Chondrocyte (in vitro differentiated cells): ENCODE measurements at places on chromosomes 13 and 19. TPM values are rescaled to one million over a fixed set of nuclear protein-coding genes. Genes with fewer than 3 reads are reported as not detected.

The TRIM28 gene
- 215 to 286 TPM (median 228 TPM) in 3 replicates for total RNA-seq

- H3K27ac ChIP-seq: peak overlapping the region; percentile 76
- no peak for DNase-seq
- peaks cover 43% of the 10 kb centered on the region for H3K4me1 ChIP-seq
- no peak overlapping the region for H3K4me3 ChIP-seq
- H3K36me3 ChIP-seq: peaks cover 4% of the 10 kb centered on the region
These were observed 150.4 kb downstream of the PDS5B start for GRCh38 chr13:32736648-32737047.

DNA sequence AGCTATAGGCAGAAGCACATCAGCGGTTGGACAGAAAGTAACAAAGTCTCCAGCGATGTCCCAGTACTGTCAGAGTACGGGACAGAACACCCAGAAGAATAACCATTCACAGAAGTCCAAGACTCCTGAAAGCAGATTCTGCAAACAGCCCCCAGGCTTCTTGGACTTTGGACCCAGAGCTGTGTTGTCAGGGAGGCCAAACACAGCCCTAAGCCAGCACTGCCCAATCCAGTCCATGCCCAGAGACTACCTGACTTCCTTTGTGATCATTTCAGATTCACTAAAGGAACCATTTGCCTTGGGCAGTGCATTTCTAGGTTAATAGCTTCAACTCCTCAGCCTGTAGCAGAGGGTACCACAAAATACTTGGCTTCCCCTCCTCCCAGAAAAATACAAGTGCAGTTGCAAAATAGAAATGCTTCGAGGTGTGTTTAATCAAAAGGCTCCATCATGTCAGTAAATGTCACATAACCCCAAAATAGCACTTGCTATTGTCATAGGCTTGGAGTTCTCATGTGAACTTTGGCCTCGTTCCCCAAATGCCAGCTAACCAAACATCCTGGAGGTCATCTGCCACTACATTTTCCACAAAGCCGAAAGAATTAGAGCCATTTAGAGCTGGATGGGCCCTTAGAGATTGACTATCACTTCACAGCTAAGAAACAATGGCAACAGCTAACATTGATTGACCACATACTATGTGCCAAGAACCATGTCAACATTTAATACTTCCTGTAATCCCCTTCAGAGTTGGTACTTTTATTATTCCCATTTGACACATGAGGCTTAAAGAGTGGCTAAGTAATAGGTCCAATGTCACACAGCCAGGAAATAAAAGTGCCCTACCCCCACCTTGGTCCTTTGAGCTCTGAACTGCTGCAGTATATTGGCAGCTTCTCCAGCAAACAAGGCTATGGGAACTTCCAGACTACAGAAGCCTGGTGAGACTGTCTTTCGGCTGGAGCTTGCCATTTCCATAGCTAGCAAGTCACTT, 329.9 kb downstream of the FOXO1 start:
- no peaks in the 10 kb centered on the region for H3K36me3 ChIP-seq
- no peak for DNase-seq
- no peak overlapping the region for H3K27ac ChIP-seq
- no peaks in the 10 kb centered on the region for H3K27me3 ChIP-seq
- H3K4me3 ChIP-seq: no peak overlapping the region
- H3K4me1 ChIP-seq: peaks cover 35% of the 10 kb centered on the region

GRCh38 chr13:49082653-49083536, 107.2 kb downstream of the FNDC3A start:
- peaks cover 5% of the 10 kb centered on the region for H3K4me1 ChIP-seq
- H3K36me3 ChIP-seq: peaks cover 2% of the 10 kb centered on the region
- H3K27me3 ChIP-seq: no peaks in the 10 kb centered on the region
- no peak for DNase-seq

GRCh38 chr13:73765651-73766384, 368.4 kb downstream of the KLF12 start:
- H3K36me3 ChIP-seq: no peaks in the 10 kb centered on the region
- peak; percentile 94 for DNase-seq
- peak overlapping the region; percentile 83 for H3K27ac ChIP-seq
- peaks cover 33% of the 10 kb centered on the region for H3K4me1 ChIP-seq

The FCAR gene
- total RNA-seq: not detected in 3 replicates

The FXYD7 gene
- not detected in 3 replicates for total RNA-seq

The NLRP12 gene
- total RNA-seq: not detected in 3 replicates

The ZNF416 gene
- total RNA-seq: 5.4 to 7.7 TPM (median 6.0 TPM) in 3 replicates

GRCh38 chr19:907183-907853, 5.7 kb downstream of the R3HDM4 start:
- no peaks in the 10 kb centered on the region for H3K27me3 ChIP-seq
- peak; percentile 59 for DNase-seq
- no peaks in the 10 kb centered on the region for H3K36me3 ChIP-seq
- H3K4me1 ChIP-seq: peaks cover 7% of the 10 kb centered on the region

The IZUMO2 gene
- not detected in 3 replicates for total RNA-seq

- DNase-seq: no peak
- peak overlapping the region; percentile 31 for H3K4me3 ChIP-seq
- peak overlapping the region; percentile 96 for H3K27ac ChIP-seq
- peaks cover 22% of the 10 kb centered on the region for H3K36me3 ChIP-seq
These were observed 44.5 kb downstream of the ACTN4 start for GRCh38 chr19:38691938-38692457.

GRCh38 chr19:3196064-3196932, 10.6 kb downstream of the NCLN start:
- DNase-seq: peak; percentile 88
- H3K36me3 ChIP-seq: peaks cover 6% of the 10 kb centered on the region
- H3K27me3 ChIP-seq: no peaks in the 10 kb centered on the region
- no peak overlapping the region for H3K27ac ChIP-seq
- no peak overlapping the region for H3K4me3 ChIP-seq

The NOVA2 gene
- total RNA-seq: 0.10 to 0.22 TPM (median 0.18 TPM) in 3 replicates

The PGLYRP2 gene
- total RNA-seq: not detected in 3 replicates

DNA sequence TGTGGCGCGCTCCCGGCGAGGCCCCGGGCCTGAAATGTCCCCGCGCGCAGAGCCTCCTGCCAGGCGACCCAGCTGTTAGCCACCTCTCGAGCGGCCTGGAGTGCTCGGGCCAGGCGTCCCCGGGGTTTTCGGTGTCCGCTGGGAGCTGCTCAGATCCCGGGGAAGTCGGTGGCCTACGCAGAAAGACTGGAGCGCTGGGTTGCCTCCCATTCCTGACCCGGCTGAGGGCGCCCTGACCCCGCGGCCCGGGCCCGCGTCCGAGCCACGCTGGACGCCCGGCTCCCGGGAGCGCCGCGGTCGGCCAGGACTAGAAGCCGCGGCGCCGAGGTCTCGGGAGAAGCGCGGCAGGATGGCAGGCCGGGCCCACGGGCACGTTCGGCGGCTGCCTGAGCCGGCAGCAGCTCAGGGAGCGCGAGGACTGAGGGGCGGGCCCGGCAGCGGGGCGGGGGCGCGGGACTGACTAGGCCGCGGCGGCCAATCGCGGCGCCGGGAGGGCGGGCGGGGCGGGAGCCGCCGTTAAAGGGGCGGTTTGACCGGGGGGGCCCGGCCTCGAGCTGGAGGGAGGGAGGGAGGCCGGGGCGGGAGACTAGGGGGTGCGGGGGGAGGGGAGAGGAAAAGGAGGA, 1.3 kb upstream of the ZIC2 start:
- peaks cover 17% of the 10 kb centered on the region for H3K36me3 ChIP-seq
- peak overlapping the region; percentile 90 for H3K27ac ChIP-seq
- peak overlapping the region; percentile 72 for H3K4me3 ChIP-seq
- no peak for DNase-seq
- no peaks in the 10 kb centered on the region for H3K27me3 ChIP-seq
- H3K4me1 ChIP-seq: peaks cover 26% of the 10 kb centered on the region

The URAD gene
- total RNA-seq: not detected in 3 replicates

GRCh38 chr19:31402529-31403316, 53.5 kb upstream of the TSHZ3 start:
- no peak overlapping the region for H3K27ac ChIP-seq
- H3K36me3 ChIP-seq: no peaks in the 10 kb centered on the region
- no peak overlapping the region for H3K4me3 ChIP-seq
- no peak for DNase-seq

DNA sequence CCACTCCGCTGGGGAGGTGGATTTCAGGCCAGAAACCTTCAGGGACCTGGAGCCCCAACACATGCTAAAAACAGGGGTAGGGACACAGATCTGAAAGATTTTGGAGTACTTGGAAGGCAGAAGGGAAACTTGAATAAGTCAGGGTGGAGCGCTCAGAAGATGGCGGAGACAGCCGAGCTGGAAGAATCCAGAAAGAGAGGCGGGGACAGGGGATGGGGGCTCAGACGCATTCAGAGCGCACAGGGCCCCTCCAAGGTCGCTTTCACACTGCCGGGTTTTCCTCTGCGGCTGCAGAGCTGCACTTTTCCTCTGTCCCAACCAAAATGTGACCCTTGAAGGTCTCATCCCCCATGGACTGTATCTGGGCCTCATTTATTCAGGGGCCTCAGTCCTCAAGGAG, 56.9 kb downstream of the ERICH4 start:
- no peak overlapping the region for H3K4me3 ChIP-seq
- H3K36me3 ChIP-seq: no peaks in the 10 kb centered on the region
- H3K27me3 ChIP-seq: peaks cover 15% of the 10 kb centered on the region
- DNase-seq: no peak

The SIAH3 gene
- total RNA-seq: 0.02 TPM in 1 of 3 replicates, not detected in the others

GRCh38 chr19:10269333-10270179, 1.4 kb upstream of the ICAM1 start:
- H3K36me3 ChIP-seq: peaks cover 1% of the 10 kb centered on the region
- H3K27me3 ChIP-seq: no peaks in the 10 kb centered on the region
- peaks cover 15% of the 10 kb centered on the region for H3K4me1 ChIP-seq
- H3K4me3 ChIP-seq: peak overlapping the region; percentile 58
- peak overlapping the region; percentile 59 for H3K27ac ChIP-seq
- no peak for DNase-seq

GRCh38 chr13:80924596-80924995, 583.7 kb upstream of the SPRY2 start:
- H3K36me3 ChIP-seq: no peaks in the 10 kb centered on the region
- no peak for DNase-seq
- H3K4me3 ChIP-seq: no peak overlapping the region

DNA sequence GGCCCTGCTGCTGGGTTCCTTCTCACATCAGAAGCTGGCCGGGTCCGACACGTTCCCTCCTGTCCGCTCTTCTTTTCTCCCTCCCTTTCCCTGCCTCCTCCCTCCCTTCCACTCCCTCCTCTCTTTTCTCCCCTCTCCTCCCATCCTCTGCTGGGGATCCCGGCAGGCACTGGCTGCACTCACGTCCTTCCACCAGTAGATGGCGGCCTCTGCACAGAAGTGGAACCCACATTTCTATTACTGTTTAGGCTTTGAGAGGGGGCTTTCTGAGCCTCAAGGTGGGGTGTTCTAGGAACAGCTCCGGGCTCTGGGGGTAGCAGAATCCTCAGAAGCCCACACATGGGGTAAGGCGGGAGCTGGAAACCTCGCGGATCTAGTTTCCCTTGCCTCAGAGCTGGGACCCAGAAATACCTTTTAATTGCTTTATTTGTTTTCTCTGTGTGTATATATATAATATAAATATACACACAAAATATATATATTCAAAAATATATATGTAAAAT, 294.2 kb downstream of the ZNF536 start:
- H3K4me1 ChIP-seq: peaks cover 4% of the 10 kb centered on the region
- no peak overlapping the region for H3K4me3 ChIP-seq
- DNase-seq: no peak
- no peaks in the 10 kb centered on the region for H3K36me3 ChIP-seq

GRCh38 chr13:66087269-66087710, 1142.8 kb downstream of the PCDH9 start:
- no peak for DNase-seq
- H3K4me1 ChIP-seq: peaks cover 3% of the 10 kb centered on the region
- no peaks in the 10 kb centered on the region for H3K27me3 ChIP-seq
- no peaks in the 10 kb centered on the region for H3K36me3 ChIP-seq

DNA sequence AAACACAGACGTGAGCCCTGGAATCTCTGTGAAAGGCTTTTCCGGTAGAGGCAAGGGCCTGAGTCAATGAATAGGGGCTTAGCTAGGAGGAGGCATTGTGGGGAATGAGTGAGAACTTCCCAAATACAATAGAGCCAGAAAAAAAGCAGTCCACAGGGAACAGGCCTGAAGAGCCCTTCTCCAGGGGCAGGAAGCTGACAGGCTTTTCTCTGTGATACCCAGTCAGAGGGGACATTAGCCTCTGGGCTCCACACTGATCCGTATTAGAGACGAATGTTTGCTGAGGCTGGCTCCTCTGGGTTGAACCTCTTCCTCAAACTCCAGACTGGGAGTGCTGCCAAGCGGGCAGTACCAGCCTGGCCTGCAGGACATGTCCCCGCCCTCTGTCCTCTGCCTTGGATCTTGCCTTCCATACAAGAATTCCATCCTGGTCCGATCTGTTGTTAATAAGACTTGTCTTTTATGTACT, 2.3 kb downstream of the DHRS12 start:
- no peak overlapping the region for H3K4me3 ChIP-seq
- no peaks in the 10 kb centered on the region for H3K27me3 ChIP-seq
- no peak for DNase-seq
- peaks cover 38% of the 10 kb centered on the region for H3K4me1 ChIP-seq
- peak overlapping the region; percentile 95 for H3K27ac ChIP-seq

DNA sequence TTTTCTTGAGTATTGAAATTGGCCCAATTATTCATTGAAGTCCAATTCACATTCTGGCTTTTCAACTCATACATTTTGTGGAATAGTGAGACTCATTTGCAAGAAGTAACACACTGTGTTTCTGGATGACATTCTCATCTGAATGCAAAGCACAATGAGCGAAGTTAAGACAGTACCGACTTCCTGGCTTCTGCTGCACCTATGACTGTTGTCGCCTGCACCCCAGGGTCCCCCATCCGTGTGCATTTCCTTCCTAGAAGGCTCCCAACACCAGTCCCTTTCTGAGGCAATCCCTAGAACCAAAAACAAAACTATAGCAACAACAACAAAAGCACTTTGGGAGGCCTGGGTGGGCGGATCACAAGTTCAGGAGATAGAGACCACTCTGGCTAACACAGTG, 183.3 kb downstream of the SHISA2 start:
- H3K27ac ChIP-seq: no peak overlapping the region
- H3K27me3 ChIP-seq: no peaks in the 10 kb centered on the region
- peaks cover 11% of the 10 kb centered on the region for H3K4me1 ChIP-seq
- no peak overlapping the region for H3K4me3 ChIP-seq
- no peak for DNase-seq

The JUNB gene
- total RNA-seq: 99.0 to 129 TPM (median 122 TPM) in 3 replicates

GRCh38 chr19:23867895-23868294, 46.8 kb upstream of the ZNF726 start:
- no peak overlapping the region for H3K4me3 ChIP-seq
- no peaks in the 10 kb centered on the region for H3K4me1 ChIP-seq
- DNase-seq: no peak
- no peaks in the 10 kb centered on the region for H3K36me3 ChIP-seq
- no peaks in the 10 kb centered on the region for H3K27me3 ChIP-seq

The ZNF556 gene
- not detected in 3 replicates for total RNA-seq

The CDX2 gene
- not detected in 3 replicates for total RNA-seq
